ENCODE measurements at places on chromosomes 2 and 18.

- DNase-seq = no peak
Measured at GRCh38 chr18:70015127-70015526, 67.5 kb upstream of the CD226 start.

- peak; percentile 50 for DNase-seq
Measured at GRCh38 chr2:191675807-191676721, 1.9 kb upstream of the NABP1 start.

- DNase-seq = no peak
Measured at GRCh38 chr2:10922307-10923007, 10.7 kb downstream of the KCNF1 start.

- no peak for DNase-seq
Measured at GRCh38 chr2:148720501-148721001, 76.0 kb downstream of the EPC2 start.

GRCh38 chr2:79855264-79856006 lies 342.6 kb downstream of the CTNNA2 start:
- DNase-seq = no peak
